ENCODE measurements at places on chromosomes 1 and 21.

GRCh38 chr21:18058731-18059398 is 185.8 kb upstream of the CHODL start:
- no peak for DNase-seq

- DNase-seq: no peak
Measured at GRCh38 chr1:96934282-96934681, 212.7 kb downstream of the PTBP2 start.

- DNase-seq: no peak
Measured at GRCh38 chr1:37922767-37923550, 23.9 kb downstream of the INPP5B start.

DNA sequence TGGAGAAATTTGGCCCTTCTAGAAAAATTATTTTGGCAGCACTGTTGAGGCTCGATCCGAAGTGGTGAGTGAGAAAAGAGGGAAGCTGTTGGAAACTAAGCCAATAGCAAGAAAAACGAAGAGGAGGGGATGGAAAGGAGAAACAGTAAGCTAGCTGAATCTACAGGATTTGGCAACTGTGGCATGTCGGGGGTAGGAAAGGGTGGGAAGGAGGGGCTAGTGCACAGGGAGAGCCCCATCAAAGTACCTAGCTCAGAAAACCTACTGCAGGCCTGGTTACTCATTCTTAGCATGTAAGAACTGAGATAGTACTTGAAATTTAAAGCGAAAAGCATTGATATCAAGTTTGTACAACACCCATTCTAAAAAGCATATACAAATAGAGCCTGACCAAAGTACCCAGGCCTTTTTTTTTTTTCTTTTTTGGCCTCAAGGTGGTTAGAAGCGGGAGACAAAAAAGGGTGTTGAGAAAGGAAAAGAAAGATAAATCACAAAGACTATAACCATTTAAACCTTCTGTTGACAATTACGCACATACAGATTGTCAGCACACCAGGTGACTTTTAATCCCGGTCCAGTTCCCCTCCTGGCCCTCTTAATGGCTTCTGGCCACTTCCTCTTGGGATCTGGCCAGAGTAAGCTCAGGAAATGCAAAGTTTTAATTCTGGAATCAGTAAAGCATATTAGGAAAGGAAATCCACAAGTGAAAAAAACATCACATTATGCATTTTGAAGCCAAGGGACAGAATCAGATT is 50.4 kb downstream of the SLC16A1 start:
- no peak for DNase-seq

DNA sequence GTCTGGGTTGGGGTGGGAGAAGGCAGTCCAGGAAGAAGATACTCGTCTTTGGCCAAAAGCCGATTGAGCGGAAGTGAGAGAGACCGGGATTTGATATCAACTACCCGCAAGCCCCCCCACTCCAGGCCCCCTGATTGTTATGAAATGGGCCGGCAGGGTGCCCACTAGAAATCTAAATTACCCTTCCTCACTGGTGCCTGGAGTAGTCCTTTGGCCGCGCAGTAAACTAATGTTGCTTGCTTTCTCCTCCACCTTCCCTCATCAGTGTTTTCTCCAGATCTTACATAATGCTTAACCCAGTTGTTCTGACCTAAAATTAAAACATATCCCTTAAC is 119.2 kb upstream of the BARHL2 start:
- no peak for DNase-seq

GRCh38 chr1:34129630-34130029 is 35.4 kb downstream of the CSMD2 start:
- DNase-seq: no peak

- DNase-seq: no peak
Measured at GRCh38 chr1:235403593-235403992, 36.4 kb downstream of the TBCE start.

- DNase-seq: no peak
Measured at GRCh38 chr1:243513726-243514491, 258.1 kb downstream of the SDCCAG8 start.

DNA sequence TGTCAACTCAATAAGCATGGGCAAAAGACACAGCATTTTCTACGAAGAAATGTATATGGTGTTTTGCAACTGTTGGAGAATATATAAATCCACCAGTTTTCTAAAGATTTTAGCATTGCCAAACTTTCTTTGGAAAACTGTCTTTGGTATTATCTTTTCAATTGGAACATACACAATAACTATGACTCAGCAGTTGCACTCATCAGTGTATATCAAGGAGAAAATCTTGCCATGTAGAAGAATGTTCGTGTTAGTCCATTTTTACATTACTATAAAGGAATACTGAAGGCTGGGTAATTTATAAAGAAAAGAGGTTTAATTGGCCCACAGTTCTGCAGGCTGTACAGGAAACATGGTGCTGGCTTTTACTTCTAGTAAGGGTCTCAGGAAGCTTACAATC is 41.1 kb downstream of the PRKAA2 start:
- no peak for DNase-seq

- no peak for DNase-seq
Measured at GRCh38 chr1:44313265-44313918, 41.7 kb downstream of the ERI3 start.

DNA sequence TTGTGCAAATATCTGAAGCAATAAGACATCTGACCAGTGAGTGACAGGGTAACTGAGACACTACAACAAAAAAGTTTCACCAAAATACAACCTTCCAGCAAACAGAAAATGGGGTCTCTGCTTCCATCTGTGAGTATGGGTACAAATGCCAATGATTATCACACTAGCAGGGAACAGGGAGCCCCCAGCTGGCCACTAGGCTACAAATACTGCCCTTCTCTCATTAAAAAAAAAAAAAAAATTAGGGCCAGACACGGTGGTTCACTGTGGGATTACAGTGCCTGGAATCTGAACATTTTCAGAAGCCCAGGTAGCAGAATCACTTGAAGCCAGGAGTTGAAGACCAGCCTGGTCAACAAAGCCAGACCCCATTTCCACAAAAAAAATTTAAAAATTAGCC is 48.4 kb upstream of the EDARADD start:
- no peak for DNase-seq

- DNase-seq: no peak
Measured at GRCh38 chr1:51745304-51745570, 128.3 kb downstream of the OSBPL9 start.

- DNase-seq: no peak
Measured at GRCh38 chr1:16644193-16644481, 22.6 kb downstream of the RNU1-3 start.

DNA sequence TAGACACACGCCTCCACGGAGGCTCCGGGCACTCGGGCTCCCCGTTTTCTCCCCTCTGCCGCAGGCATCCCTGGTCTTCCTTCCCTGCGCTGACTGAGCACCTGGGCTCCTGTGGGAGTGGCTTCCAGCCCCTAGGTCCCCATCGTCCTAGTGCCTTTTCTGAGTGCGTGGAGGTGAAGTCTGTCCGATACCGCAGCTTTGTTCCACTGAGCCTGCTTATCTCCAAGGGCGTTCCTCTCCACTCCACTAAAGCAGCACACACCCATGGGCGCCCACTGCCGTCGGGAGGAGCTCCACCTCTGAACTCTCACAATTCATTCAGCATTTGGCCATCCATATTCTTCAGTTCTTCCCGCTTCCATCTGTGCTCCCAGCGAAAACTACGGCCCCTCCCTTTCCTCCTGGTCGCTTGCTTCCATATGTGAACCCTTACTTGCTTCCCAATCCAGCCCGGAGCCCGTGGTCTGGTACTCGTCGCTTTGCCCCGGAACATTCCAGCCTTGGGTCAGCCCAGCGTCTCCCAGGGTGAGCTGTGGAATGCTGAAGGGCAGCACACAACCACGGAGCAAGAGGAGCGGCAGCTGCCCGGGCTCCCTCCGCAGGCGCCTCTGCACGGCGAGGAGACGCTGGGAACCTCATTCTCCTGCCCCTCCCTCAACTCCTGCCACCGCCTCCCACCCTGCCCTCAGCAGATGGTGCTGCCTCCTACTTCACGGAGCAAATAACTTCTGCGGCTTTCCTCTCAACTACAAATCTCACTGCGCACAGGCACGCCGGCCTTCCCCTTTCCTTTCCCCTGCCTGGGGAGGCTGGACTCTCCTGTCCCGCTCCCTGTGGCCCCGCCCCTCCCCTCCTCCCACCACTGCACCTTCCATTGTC is 27.5 kb downstream of the ATP8B2 start:
- no peak for DNase-seq

DNA sequence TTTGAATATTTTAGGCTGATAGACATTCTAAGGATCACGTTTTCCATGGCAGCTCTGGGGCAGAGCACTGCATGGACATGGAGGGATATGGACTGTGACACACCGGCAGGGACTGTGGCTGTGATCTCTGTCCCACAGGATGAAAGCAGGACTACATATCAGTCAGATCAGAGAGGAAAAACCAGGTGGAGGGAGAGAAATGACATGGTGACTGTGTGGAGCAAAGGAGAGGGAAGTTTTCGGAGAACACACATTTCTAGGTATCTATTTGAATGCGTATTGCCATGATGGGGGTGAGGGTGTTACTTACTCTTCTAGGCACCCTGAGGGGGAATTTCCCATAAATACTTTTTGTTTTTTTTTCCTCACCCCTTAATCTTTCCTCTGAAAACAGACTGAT is 3.2 kb upstream of the CD1C start:
- DNase-seq: no peak

DNA sequence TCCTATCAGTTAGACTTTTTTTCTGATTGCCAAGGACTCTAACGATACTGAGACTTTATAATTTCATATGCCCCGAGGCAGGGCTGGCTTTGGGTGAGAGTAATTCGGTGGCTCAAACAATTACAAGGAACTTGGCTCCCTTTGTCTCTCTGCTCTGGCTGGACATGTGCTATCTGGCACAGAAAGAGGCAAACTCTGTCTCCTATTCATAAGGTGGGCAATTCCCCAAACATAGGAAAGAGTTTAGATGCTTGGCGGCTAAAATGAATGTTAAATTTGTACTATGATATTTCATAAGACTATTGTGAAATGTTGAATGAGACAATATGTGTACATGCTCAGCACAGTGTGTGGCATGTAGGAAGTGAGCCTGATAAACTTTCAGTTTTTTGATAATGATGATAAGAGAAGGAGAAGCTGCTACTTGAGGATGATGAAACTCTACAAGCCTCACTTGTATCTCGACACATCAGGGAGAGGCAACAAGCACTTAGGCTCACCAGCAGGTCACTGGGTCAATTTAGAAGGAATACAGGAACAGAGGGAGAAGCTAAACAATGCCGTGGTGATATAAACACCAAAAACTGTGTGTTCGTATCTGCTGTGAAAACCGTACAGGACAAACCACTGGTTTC is 12.6 kb upstream of the NTPCR start:
- DNase-seq: no peak

- DNase-seq: no peak
Measured at GRCh38 chr1:211724687-211725196, 49.3 kb upstream of the NEK2 start.

DNA sequence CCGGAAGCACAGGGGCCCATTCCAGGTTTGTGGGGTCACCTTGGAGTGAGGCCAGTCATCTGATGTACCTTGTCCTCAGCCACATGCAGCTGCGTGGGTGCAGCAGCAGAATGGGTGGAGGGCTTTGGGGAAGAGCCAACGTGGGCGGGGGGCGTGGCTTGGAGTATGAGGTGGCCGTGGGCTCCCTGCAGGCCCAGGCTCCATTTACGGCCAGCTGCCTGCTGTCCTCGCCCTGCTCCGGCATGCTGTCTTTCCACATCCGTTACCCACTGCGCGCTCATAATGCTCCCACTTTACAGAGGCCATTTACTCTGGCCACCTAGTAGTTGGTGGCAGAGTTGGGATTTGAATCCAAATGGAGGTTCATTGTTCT is 27.8 kb upstream of the TINAGL1 start:
- no peak for DNase-seq

GRCh38 chr1:163876546-163876945 is 554.8 kb downstream of the NUF2 start:
- no peak for DNase-seq

GRCh38 chr1:14666962-14667650 is 68.6 kb downstream of the KAZN start:
- DNase-seq: no peak

DNA sequence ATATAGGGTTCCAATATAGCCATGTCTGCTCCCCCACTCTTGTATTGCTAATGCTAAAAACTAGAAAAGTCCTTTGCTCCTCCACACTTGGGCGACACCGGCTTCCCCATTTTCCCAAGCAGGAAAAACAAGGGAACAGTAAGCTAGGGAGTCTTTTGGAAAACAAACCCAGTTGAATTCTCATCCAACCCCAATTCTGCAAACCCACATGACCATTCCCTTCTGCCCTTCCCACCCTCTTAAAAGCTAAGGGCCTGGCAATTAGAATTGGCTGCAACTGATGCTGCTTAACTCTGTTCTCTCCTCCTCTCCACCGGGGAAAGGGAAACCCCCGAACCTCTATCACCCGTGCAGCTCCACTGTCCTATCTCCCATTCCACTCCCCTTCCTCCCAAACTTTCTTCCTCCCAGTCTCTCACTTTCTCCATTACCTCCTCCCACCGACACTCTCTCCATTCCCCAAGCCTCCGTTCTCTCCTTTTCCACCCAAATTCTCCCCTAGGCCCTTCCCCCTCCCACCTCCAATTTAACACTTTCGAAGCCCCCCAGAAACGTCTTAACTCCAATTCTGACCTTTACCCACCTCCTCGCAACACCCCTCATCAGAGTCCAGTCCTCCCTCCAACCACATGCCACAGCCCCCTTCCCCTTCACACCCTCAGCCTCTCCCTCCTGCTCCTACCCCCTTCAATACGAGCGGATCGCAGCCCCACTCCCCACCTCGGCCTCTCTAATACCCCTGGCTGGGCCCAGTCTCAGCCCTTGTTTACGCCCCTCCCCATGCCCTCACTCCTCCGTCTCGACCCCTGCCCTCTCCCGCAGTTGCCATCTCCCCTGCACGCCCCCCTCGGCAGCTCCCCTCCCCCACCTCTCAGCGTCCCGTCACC is 701 bp downstream of the DEDD start:
- DNase-seq: no peak

DNA sequence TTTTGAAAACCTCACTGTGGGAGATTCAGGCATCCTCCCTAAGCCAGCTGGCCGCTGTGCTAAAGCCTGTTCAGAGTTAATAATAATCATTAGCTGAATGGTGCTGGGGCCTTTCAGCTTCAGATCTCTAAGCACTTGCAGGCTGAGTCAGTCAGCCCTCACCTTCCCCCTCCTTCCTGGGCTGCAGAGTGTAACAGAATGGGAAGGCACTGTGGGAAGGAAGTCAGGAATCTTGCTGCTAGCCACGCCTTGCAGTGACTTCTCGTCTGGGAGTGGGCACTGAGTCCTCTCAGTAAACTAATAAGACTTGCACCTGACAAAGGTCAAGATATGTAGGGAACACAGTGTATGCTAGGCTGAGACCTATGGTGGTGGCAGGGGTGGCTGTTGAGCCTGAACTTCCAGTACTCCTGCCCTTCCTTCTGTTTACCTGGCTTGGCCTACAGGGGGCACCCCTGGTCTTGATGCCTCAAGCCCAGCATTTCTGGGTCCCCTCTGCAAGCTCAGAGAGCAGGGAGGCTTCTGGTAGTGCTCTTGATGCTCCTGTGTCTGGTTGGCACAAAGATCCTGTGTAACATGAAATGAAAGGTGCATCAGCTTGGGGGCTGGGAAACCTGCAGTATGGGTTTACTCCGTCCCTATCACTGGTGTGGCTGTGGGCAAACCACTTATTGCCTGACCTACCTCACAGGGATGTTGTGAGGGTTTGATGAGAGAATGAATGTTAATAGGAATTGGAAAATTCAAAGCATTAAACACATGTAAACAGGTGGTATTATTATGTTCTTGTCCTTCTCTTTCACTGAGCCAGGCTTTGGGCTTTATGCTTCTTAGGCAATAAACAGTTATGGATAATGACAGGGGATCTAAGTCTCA is 6.0 kb downstream of the CYB561D1 start:
- DNase-seq: no peak
